ENCODE measurements at places on chromosomes 7 and 10.

- DNase-seq = no peak
Observed at GRCh38 chr7:37425498-37425897, 23.2 kb downstream of the ELMO1 start.

DNA sequence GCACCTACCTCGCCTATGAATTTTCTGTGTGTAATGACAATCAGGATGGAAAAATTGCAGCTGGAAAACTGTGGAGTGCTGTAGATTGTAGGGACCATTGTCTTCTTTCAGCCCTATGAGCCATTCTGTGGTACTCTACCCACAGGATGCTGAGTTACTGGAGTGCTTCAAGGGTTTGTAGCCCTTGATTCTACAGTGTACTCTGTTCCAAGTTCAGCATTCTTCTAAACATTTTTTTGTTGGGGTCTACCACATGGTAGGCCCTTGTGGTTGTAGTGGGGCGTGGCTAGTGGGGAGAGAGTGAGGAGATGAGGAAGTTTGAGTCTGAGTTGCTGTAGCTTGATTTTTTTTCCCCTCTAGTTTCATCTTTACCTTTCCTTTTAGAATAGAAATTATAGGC is 33.5 kb downstream of the REEP3 start:
- DNase-seq = peak; percentile 8

DNA sequence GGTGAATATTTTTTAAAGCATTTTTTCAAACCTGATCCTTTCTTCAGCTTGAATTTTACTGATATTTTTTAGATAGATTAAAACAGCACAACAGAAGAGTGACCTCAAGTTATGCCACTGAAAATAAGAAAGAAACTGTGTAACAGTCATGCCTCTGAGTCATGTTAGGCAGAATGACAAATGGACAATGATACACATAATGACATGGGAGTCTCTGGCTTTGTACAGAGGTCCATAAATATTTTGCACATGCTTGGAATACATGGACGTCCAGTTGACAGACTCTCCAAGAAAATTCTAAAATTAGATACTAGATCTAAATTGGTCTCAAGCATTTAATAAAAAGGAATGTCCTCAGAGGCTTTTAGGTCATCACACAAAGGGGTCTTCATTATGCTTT is 21.9 kb upstream of the SEMA3A start:
- no peak for DNase-seq

DNA sequence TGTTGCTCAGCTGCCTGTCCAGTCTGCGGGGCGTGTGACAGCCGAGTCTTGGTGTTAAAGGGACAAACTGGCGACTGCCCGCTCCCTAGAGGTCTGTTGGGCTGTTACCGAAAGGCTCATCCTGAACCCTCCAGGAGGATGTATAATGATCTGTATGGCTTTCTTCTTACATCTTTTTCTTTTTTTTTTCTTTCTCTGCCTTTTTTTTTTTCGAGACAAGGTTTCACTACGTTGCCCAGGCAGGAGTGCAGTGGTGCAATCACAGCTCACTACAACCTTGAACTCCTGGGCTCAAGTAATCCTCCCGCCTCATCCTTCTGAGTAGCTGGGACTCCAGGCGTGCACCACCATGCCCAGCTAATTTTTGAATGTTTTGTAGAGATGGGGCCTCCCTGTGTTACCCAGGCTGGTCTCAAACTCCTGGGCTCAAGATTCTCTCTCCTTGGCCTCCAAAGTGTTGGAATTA is 857 bp downstream of the INTS15 start:
- no peak for DNase-seq

GRCh38 chr7:120725376-120726039 is 132.4 kb downstream of the TSPAN12 start:
- DNase-seq = no peak

DNA sequence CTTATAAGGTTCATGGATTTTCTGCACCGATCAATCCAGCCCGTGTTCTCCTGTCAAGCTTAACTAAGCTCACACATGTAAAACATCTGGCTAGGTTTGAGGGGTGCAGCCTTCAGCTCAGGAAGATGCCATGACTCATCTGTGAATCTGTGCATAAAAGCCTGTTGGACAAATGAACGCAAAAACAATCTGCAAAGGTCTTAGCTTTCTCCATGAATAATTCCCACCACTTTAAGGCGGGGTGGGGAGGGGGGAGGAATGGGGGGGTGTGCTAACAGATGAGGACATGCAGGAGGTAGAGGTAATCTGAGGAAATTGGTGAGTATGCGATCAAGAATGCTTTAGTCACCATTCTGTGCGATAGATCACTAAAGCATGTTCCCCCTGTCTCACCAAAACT is 4.8 kb downstream of the DOCK4 start:
- DNase-seq = no peak

DNA sequence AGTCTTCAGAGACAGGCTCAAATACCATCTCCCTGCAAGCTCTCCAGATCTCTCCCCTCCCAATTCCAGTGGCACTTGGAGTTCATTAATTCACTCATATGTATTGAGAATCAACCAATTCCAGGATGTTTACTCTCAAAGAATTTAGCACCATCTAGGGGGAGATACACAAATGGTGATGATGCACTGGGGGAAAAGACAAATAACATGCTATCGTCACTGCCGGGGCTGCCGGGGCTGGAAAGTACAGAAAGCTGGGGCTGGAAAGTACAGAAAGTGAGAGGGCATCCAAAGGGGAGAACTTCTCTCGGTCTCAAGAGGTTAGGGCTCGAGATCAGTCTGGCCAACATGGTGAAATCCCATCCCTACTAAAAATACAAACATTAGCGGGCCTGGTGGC is 118.7 kb downstream of the MKX start:
- no peak for DNase-seq

GRCh38 chr7:37329940-37330339 is 118.7 kb downstream of the ELMO1 start:
- DNase-seq = no peak

DNA sequence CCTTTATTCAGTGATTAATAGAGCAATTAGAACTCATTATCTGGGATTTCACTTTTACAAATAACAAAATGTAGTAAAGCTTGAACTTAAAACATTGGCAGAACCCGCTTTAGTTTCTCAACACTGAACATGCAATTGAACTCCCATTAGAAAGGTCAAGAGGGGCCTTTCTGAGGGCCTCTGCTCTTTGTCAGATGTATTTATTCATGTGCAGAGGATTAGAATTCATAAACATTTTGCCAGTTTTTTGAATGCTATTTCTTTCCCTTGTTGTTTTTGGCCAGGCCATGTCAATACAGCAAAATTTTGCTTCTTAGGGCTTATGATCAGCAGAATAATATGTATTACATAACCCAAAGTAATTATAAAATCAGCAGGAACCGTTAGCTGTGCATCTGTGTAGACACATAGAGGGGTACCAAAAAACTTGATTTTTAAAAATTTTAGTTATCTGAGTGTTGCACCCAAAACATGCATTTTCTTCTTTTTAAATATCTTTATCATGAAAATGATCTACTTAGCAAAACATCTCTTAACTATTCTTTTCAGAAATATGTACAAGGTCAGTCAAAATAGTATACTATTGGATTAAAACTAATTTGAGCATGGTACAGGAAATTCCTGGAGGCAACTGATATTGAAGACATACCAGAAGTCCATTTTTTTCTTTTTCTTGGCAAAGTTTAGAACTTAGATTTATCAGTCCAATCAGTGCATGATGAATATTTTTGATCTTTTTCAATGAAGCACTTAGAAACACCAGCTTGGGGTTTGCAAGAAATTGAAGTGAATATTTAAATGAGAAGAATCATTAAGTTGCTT is 177.5 kb downstream of the TWIST1 start:
- no peak for DNase-seq

- DNase-seq = no peak
Observed at GRCh38 chr10:119656760-119657159, 5.6 kb downstream of the BAG3 start.

- peak; percentile 17 for DNase-seq
Observed at GRCh38 chr10:11684717-11685645, 57.2 kb upstream of the ECHDC3 start.

DNA sequence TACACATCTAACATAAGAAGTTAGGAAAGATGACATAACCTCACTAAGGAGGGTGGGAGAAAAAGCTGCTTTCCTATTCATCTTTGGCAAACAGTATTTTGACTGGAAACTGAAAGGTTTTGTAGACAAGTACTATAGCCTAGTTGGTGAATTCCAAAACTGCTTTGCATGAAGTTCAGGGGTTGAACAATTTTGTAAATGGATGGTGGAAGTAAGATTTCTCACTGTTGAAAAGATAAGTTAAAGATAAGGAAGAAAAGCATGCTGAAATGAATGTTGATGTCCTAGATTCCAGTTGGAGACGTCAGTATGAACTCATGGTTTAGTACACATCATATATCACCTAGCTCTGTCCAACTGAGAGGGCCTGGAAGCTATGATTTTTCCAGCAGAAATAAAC is 159.1 kb upstream of the FEZF1 start:
- DNase-seq = no peak

GRCh38 chr7:104415700-104416099 is 87.3 kb downstream of the LHFPL3 start:
- no peak for DNase-seq

GRCh38 chr10:48690791-48691660 is 6.4 kb downstream of the WDFY4 start:
- DNase-seq = no peak

DNA sequence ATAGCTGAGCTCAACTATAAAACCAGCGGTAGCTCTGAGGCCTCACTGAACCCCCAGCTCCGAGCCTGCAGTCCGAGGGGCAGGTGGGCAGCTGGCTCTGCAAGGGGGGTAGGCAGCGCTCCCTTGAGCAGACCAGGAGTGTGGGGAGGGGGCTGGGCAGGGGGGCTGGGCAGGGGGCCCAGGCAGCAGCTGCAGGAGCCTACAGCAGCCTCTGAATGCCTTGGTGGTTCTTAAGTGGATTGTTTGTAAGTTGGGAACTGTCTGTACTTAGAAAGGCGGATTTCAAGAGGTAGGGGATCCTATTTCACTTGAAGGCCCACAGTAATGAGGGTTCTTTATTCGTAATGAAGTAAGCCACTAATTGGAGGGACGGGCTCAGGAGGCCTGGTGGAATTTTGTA is 72.3 kb downstream of the ICA1 start:
- DNase-seq = no peak

DNA sequence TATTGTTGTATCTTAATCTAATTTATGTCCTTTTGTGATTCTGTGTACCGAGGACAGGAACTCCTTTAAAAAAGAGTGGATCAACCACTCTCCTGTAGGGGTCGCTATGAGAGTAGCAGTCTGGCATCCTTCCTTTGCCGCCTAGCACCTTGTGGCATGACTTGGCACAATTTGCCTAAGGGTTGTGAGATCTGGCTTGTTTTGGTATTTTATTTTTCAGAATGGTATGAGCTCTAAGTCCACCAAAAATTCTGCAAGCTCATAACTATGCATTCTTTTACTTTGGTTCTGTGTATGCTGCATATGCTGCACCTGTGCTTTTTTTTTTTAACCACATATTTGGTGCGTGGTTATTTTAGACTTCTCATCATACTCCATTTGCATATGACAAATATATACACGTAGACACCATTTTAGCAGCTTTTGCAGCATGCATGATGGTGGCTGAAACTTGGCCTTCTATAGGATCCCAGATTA is 112.8 kb downstream of the CDK14 start:
- no peak for DNase-seq

DNA sequence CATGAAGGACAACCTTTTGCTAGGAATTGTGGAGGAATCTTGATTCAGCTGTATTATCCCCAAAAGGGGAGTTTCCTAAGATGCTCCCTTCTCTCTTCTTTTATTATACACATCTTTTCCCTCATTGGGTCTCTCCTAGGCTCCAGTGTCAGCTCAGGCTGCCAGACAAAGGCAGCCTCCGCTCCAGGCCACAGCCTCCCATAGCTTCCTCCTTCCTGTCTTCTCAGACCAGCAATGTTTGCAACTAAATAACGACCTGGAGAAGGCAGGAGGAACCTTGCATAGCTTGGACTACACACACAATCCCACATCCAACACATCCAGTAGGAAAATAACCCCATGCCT is 12.3 kb downstream of the SFXN3 start:
- no peak for DNase-seq

DNA sequence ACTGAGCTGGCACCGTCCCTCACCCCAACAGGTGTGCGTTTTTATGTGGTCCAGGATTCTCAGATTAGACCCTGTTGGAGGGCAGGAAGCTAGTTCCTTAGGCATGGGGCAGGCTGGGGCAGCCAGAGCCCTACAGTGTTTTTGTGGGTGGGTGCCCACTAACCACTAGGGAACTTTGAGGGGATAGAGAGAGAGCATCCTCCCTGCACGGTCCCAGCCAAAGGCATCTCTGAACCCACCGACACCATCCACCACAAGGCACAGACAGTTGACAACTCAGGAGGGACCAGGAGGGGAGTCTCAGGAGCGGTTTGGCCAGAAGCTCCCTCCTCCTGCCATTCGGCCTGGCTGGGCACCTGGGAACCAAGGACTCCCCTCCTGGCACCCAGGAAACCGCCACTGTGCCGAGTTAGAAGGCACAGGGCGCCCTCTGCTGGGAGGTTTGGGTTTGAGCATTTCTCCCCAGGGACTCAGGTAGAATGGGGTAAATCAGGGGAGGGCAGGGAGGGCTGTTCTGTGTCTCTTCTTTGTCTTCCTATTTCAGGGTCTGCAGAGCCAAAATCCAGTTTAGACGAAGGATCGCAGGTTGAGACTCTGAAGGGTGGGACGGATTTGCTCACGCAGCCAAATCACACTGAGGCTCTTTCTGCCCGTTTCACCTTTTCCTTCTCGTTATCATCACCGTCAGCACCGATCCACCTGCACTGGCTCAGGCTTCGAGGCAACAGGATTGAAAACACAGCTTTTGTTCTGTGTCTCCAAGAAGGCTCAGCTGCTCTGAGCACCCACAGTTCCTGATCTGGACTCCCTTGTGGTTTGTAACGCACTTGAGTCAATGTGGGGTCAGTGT is 84.8 kb upstream of the COL13A1 start:
- no peak for DNase-seq

GRCh38 chr7:150972023-150972468 is 6.1 kb downstream of the KCNH2 start:
- DNase-seq = no peak

- DNase-seq = no peak
Observed at GRCh38 chr7:30321089-30321881, 36.9 kb downstream of the ZNRF2 start.

DNA sequence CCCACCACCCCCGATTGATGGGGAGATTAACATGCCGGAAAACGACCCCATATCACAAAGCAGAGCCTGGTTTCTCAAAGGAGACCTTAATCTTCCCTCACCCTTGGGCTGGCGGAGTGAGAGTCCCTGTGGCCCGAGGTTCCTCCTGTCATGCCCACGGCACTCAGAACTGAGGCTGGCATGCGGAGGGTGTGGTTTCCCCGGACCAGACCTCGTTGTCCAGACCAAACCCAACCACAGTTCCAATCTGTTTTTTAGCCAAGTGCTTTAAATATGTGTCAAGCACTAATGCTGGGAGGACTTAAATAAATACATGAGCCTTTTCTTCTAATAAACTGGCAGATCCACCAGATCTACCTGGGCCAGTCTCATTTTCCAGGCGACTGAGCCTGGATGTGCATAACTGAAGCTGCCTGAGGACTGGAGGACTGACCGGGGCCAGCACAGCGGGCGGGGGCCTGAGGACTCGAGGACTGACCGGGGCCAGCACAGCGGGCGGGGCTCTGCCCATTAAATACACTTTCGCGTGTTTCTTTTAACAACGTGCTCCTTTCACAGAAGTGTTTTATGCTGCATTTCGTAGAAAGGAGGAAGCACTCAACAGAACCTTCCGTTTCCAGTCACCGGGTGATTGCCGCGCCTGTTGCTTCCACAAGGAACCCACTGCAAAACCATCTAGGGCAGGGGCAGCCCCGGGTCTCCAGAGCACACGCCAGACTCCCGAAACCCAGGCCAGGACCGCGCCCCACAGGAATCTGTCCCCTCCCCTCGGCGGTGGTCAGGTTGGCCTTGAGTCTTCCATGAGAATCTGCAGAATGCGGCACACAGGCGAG is 334.6 kb downstream of the PTPRN2 start:
- no peak for DNase-seq
